ENCODE measurements at places on chromosomes 6 and 20.

GRCh38 chr20:25239387-25240370 lies 8.2 kb upstream of the PYGB start:
- no peak for DNase-seq

DNA sequence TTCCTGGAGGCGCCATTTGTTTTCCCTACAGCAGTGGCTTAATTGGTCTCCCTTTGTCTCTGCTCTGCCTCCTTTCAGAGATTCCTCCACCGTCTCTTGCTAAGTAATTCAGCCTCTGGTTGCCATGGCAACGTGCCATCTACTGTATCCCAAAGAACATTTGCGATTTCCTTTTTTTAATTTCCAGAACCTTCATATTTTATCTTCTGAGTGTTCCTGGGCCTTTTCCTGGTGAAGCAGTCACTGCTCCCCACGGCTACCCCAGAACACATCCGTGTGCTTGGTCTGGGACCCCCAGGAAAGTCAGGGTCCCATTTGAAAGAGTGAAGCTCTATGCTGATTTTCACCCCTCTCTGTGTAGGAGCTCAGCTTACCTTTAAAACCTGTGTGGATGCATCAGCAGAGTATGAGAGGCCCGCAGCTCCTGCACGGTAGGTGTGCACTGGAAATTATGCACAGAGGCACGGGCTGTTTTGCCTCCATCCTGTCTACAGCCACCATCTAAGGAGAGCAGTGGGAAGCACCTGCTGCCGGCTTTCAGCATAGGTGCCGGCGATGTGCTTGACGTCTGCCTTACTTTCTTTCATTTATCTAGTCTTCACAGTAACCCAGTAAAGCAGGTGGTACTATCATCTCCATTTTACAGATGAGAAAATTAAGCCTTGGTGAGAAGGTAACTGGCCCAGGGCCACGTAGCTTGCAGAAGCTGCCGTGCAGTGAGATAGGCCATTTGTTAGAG lies 122.8 kb downstream of the SYCP2 start:
- DNase-seq: no peak

DNA sequence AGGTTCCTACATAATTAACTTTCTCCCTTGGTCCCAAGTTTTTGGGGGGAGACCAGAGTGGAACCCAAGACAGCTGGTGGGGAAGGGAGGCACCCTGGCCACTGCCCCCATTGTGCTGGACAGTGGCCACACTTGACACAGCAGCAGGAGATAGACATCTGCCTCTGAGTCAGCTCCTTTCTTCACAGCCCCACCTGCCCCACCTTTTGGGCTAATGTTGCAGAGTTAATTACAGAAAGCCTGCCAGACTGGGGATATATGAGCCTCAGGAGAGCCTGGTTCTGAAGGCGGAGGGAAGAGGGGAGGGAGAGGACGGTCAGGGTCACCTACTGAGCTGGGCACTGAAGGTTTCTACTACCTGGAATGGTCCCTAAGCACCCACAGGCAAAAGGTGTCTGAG lies 50.6 kb downstream of the MAFB start:
- no peak for DNase-seq

- no peak for DNase-seq
Measured at GRCh38 chr6:19669206-19669605, 168.0 kb upstream of the ID4 start.

DNA sequence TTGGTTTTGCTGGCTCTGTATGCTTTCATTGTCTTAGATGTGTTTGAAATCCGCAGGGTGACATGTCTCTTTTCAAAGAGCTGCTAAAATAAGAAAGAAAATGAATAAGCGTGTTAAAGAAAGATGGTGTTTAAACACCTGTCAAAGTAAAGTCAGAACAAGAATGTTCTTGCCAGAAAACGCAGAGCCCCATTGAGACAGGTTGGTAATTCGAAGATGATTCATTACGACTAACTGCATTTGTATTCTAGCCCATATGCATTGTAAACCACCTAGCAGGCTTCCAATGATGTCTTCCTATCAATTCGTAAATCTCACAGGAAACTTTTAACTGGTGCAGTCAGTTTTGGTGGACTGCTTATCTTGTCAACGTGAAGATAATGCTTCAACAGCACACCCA lies 16.8 kb downstream of the PHACTR2 start:
- no peak for DNase-seq

- no peak for DNase-seq
Measured at GRCh38 chr6:108526739-108527174, 34.0 kb upstream of the FOXO3 start.

GRCh38 chr6:56488281-56488680 lies 154.4 kb downstream of the DST start:
- no peak for DNase-seq

DNA sequence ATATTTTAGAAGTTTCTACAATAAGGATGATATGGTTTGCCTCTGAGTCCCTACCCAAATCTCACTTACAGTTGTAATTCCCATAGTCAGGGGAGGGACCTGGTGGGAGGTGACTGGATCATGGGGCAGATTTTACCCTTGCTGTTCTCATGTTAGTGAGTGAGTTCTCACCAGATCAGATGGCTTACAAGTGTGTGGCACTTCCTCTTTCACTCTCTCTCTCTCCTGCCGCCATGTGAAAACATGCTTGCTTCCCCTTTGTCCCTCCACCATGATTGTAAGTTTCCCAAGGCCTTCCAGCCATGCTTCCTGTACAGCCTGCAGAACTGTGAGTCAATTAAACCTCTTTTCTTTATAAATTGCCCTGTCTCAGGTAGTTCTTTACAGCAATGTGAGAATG lies 527.5 kb upstream of the ID4 start:
- no peak for DNase-seq

GRCh38 chr6:44193307-44193910 lies 23.3 kb upstream of the MYMX start:
- DNase-seq: no peak

DNA sequence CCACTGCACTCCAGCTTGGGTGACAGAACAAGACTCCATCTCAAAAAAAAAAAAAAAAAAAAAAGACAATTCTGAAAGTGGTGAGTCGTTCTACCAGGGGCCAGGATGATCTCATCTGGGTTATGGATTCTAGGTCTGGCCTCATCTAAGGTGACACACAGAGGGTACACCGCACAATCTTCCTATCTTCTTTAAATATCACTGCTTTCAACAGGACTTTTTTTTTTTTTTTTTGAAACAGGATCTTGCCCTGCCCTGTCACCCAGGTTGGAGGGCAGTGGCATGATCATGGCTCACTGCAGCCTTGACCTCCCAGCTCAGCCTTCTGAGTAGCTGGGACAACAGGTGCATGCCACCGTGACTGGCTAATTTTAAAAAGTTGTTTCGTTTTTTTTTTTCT lies 67.7 kb downstream of the SLC16A10 start:
- no peak for DNase-seq

- no peak for DNase-seq
Measured at GRCh38 chr20:51579137-51579536, 36.6 kb upstream of the NFATC2 start.

DNA sequence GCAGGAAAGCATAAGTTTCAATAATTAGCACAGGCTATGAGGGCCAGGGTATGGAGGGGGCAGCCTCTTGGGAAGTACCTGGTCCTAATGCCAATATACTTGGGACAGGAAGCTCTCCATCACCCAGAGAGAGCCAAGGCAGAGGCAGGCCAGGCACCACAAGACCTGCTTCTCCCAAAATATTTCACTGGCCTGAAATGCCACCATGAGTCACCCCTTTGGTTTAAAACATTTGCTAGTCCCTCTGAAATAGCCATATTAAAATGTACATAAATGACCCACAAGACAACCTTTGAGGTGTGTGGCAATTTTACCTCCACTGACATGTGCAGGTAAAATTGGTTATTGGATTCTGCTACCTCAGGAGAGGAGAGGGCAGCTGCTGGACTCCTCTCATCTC lies 23.4 kb upstream of the SCUBE3 start:
- no peak for DNase-seq

DNA sequence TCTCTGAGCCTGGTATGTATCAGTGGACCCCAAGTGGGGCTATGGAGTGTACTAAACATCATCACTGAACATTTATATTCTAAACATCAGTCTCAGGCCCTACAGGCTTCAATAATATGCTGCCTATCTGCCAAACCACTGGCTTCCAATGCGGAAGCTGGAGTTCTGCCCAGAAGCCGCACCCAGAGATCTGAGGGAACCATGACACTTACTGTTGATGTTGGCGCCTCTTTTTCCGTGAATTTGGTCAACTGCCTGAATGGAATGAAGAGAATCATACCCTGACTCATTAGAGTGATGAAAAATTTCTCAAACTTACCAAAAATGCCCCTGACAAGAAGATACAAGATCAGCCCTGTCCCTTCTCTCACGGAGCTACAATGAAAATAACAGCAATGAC lies 66.2 kb downstream of the SLC22A23 start:
- no peak for DNase-seq
